ENCODE measurements at places on chromosomes 3 and 15. TPM values are rescaled to one million over a fixed set of nuclear protein-coding genes. Genes with fewer than 3 reads are reported as not detected.

DNA sequence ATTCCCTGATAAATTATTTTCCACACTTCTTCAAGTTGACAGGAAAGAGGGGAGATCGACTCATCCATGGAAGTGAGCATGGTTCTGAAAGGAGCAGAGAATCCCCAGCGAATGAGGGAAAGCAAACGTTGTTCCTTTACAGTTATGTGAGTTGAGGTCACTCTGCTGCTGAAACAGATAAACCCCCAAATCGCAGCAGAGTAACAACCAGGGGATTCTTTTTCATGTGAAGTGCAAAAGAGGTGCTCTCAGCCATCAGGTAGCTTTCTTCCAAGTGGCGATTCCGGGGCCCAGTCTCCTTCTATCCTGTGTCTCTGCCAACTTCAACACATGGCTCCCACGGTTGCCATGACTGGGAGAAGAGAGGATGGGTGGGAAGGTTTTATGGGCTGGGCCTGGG lies 28.2 kb downstream of the MEX3B start:
- no peak for DNase-seq

DNA sequence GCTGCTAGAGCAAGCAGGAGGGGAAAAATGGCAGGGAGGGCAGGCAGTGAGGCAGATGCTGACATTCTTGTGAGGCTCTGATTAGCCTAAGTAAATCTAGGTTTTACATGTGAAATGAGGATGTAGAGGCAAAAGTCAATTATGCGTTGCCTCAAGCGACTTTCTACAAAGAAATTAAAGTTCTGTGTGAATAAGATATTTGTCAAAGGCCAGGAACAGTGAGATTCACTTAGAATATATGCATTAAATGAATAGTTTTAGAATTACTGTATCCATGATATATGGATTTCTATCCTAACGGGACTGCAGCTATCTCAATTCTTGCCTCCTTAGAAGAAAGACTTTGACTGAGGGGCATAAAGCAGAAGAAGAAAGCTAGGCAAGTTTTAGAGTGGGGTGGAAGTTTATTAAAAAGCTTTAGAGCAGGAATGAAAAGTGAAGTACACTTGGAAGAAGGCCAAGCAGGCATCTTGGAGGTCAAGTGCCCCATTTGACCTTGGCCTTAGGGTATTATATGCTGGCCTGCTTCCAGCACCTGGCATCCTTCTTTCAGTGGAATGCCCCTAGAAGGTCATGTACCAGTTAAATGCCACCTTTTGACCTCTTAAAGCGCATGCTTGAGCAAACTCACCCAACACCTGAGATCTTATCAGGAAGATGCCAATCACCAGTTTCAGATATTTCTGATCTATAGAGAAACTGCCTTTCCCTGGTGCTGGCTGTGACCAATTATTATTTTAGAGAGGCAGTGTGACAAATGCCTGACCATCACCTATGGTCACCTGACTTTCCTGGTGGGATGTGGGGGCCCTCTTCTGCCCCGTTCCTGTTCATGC lies 38.2 kb downstream of the OSTN start:
- DNase-seq: no peak

- no peak for DNase-seq
These were observed 1.9 kb downstream of the DMXL2 start for GRCh38 chr15:51620641-51621040.

The ANKRD34C gene
- total RNA-seq: under 0.01 TPM

The C3orf62 gene
- 6.5 TPM for total RNA-seq

- DNase-seq: no peak
These were observed 127.4 kb upstream of the FAM3D start for GRCh38 chr3:58793938-58794337.

The SPINK8 gene
- not detected for total RNA-seq

DNA sequence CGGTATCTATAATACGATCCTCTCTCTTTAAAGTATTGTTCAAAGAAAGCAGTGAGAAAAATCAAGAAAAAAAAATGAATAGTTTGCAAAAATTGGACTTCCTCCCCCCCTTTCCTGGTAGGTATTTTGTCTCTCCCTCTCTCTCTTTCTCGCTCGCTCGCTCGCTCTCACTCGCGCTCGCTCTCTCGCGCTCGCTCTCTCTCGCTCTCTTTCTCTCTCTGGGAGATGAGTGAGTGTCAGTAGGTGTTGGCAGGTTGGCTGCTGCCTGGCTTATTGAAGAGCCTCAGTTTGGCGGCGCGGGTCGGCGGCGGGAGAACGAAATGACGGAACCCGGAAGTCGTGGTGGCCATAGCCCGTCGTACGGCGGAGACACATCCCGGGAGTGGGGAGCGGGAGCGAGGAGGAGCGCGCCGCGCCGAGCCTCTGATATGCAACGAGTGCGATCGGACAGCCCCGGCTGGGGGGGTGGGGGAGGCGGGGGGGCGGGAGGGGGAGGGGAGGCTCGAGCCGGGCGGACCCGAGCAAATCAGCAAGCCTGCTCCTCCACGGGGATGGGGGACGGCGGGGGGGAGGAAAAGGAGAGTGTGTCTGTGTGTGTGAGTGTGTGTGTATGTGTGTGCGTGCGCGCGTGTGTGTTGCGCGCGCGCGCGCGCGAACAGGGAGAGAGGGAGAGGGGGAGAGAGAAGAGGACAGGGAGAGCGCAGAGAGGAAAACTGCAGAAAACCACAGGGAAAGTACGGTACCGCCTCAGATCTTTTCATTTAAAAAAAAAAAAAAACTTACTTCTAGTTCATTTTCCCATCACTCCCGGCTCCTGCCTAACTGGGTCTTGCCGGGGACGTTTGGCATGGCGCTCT lies at the start of gene MEIS2:
MEIS2 (minus strand) TSS at position 441 of the 857 bp plus-strand sequence. CDS start 1,083 bp downstream, outside the sequence.
- peak; percentile 82 for DNase-seq

The SYNPR gene
- 119 TPM for total RNA-seq

The HHLA2 gene
- total RNA-seq: not detected

GRCh38 chr3:54374214-54374852 lies 252.0 kb downstream of the CACNA2D3 start:
- DNase-seq: no peak

DNA sequence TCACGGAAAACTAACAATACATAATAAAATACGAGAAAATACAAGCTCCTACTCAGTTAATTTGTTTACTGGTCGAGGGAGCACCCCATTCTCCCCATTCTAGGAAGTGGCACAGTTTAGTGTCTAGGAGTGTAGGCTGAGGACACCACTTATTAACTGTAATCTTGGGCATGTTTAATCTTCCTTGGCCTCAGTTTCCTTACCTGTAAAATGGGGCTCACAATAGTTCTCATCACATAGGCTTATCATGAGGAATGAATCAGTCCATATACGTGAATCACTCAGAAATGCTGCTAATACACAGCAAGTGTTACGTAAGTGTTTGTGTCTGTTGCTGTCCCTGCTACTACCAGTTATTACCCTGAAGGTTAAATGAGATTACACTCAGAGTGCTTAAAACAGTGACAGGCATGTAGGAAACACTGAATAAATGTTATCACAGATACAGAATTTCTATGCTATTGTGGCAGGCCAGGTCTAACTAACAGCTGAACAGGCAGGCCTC lies 210.2 kb downstream of the OSBPL10 start:
- no peak for DNase-seq

- no peak for DNase-seq
These were observed 221.0 kb upstream of the TPM1 start for GRCh38 chr15:62821384-62822131.

GRCh38 chr15:93362203-93362602 lies 273.2 kb upstream of the RGMA start:
- no peak for DNase-seq

The SLC51A gene
- not detected for total RNA-seq

The PODXL2 gene
- 182 TPM for total RNA-seq

The C15orf62 gene
- not detected for total RNA-seq

The CADPS gene
- total RNA-seq: 270 TPM

The GPR15 gene
- total RNA-seq: not detected

DNA sequence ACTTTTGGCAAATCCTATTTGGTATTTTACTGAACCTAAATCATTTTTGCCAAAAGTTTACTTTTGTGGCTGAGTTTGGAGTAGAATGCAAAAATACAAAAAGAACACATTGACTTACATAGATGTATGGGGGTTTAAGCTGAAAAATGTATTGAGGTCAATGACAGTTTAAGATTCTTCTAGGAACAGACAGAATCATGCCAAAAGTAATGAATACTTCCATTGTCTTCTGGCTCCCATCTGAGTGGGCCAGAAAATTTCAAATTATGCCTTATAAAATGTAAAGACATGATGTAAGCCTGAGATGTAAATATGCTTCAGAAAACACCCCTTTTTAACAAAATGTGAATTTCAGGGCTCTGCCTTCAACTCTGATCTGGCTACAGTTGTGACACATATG lies 375.1 kb upstream of the DPH6 start:
- DNase-seq: no peak

The PAQR5 gene
- total RNA-seq: 0.82 TPM

DNA sequence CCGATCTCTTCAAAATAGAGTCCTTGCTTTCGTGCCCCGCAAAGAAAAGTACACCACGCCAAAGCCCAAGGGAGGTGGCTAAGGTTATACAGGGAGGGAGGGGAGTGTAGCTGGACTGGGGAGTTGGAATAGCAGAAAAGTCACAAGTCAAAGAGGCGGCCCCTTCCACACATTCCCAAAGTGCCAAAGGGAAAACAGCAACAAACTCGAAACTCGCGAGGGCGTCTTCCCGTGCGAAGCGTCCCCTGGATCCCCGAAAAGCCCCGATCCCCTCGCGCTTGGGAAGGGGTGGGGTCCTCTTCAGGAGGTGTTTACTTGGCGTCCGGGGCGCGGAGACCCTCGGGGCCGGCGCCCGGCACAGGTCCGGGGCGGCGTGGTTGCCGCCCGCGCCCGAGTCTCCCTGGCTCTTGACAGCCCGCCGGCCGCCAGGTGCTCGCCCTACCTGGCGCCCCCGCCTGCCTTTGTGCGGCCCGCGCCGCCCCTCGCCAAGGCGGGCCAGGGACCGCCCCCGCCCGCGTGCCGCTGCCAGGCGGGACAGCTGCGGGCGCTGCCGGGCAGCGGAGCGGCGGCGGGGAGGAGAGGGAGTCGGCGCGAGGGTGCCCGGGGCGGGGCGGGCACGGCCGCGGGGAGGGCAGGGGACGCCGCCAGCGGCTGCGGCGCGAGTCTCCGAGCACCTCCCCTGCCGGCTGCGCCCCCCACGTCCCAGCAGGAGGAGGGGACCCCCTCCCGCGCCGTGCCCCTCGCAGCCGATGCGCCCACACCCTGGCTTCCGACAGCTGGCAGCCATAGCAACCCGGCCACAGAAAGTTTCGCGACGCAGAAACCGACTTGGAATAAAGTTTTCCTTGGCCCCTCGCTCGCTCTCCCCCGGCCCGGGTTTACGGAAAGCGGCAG lies 966 bp downstream of the MYO1E start:
- peak; percentile 78 for DNase-seq

GRCh38 chr3:122930063-122930997 lies 97.2 kb downstream of the SEMA5B start:
- DNase-seq: no peak

The ANKUB1 gene
- 0.41 TPM for total RNA-seq

DNA sequence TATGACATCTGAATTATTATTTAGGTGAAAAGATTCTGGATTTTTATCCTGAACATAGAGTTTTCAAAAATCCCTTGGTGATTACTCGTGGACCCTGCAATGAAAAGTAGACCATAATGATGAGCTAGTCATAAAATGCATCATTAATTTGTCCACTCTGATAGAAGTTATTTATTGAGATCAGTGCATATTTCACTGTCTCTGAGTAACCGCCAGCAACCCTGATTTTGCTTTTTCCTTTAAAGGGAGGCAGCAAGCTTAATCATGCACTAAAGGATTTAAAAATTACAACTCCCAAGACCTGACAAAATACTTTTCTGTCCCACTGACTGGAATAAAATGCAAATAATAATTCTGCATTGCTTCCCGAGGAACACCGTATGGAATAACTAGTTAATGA lies 259.6 kb upstream of the DPPA4 start:
- DNase-seq: no peak

GRCh38 chr15:56568466-56569167 lies 103.7 kb upstream of the MNS1 start:
- no peak for DNase-seq

GRCh38 chr3:126531051-126531330 lies 7.0 kb downstream of the CHST13 start:
- no peak for DNase-seq

The FBXO40 gene
- total RNA-seq: not detected

- DNase-seq: no peak
These were observed 123.9 kb upstream of the GRM7 start for GRCh38 chr3:6736836-6737629.

DNA sequence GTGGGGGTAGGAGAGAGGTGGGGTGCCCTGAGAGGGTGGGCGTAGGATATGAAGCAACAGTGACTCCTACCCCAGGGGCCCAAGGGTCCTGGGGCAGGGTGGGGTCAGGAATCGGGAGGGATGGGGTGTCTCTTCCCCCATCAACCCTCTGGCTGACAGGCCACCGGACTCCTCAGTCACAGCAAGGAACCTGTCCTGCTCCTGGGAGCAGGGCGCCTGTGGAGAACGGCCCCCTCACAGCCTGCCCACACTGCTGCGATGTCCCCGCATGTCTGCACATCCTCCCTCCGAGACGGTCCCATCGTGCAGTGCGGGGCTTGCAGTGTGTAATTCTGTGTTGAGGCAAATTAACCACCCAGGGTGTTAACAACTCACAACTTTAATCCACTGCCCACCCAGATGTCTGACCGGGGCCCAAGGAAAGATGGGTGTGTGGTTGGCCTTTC lies 2.7 kb downstream of the TM4SF19 start:
- DNase-seq: no peak

The CHRM5 gene
- total RNA-seq: 0.41 TPM

- no peak for DNase-seq
These were observed 276.7 kb upstream of the ARRDC4 start for GRCh38 chr15:97683831-97684230.

GRCh38 chr15:83365370-83365938 lies 81.0 kb upstream of the BNC1 start:
- DNase-seq: no peak

DNA sequence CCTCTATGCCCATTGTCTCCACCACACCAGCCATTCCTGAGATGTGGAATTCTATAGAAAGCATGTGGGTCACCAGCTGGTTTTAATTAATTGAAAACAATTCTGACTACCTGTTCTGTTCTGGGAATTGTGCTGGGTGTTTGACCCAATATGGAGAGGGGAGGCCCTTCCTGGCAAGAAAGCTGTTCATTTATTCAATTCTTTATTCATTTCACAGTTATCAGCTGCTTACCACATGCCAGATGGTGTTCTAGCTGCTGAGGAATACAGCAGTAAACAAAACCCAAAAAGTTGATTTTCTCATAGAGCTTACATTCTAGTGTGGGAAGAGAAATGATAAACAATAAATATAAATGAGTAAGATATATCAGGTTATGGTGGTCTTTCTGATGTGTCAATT lies 296.1 kb upstream of the RASGRP1 start:
- DNase-seq: no peak
